ENCODE measurements at places on chromosomes 12 and 14. TPM values are rescaled to one million over a fixed set of nuclear protein-coding genes. Genes with fewer than 3 reads are reported as not detected.

- DNase-seq: no peak
Observed at GRCh38 chr14:76950055-76951020, 78.2 kb downstream of the IRF2BPL start.

The ERG28 gene
- 17.9 TPM for total RNA-seq

The RNASE7 gene
- total RNA-seq: 0.13 TPM

DNA sequence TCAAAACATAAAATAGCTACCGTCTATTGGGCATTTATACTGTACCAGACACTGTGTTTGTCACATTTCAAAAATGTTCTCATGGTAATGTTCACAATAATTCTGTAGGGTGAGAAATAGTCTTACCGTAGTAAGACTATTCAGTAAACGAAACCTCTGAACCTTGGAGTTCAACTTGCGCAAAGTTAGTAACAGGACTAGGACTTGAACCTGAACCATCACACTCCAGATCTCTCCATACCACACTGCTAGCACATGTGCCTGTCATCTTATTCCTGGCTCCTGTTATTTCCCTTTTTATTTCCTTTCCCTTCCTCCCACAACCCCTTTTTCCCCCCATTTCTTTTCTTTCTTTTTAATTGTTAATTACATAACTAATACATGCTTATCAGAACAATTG is 65.4 kb downstream of the PLEKHA5 start:
- DNase-seq: no peak

- DNase-seq: no peak
Observed at GRCh38 chr12:93128332-93128707, 199.2 kb upstream of the EEA1 start.

- no peak for DNase-seq
Observed at GRCh38 chr14:79467835-79468234, 743.5 kb downstream of the DIO2 start.

The KRT6C gene
- not detected for total RNA-seq

DNA sequence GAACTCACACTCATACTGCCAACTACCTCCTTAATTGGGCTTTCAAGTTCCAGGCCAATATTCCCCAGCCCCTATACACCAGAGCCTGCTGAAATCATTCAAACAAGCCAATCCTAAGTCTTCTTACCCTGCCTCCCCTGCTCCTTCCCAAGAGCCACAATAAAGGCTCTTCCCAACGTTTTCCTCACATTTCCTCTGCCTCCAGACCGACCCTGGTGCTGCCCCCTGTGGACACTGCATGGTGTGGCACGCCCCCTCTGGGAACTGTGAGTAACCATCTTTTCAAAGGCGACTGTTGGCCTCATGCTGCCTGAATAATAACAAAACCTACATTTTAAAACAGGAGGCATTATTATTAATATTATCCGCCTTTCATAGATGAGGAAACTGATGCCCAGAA is 111.6 kb upstream of the NOS1 start:
- DNase-seq: no peak

GRCh38 chr12:9134981-9135628 is 19.4 kb upstream of the A2M start:
- peak; percentile 63 for DNase-seq

- no peak for DNase-seq
Observed at GRCh38 chr14:90605430-90605829, 208.6 kb downstream of the CALM1 start.

GRCh38 chr12:68176257-68176656 is 16.7 kb upstream of the IFNG start:
- no peak for DNase-seq

The FOXG1 gene
- total RNA-seq: not detected

DNA sequence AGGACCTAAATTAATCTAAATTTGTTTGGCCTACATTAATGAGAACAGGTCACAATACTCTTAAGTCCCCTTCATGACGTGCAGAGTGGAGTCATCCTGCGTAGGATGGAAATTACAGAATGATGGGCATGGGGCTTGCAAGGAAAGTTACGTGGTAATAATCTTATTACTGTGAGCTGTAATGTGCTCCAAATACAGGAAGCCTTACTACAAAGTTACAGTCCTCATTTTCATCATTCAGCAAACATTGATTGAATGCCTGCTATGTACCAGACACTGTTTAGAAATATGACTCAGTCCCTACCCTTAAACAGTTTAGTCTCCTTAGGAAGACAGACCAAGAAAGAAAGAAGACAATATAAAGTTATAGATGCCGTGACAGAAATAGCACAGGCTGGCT is 9.4 kb downstream of the HIGD1C start:
- DNase-seq: no peak

DNA sequence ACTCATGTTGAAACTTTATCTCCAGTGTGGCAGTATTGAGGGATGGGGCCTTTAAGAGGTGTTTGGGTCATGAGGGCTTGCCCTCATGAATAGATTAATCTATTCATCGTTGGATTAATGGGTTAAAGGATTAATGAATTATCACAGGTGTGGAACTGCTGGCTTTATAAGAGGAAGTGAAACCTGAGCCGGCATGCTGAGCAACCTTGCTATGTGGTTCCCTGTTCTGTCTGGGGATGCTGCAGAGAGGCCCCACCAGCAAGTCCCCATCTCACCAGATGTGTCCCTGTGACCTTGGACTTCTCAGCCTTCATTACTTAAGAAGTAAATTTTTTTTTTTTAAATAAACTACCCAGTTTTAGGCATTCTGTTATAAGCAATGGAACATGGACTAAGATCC is 109.6 kb downstream of the DYRK2 start:
- no peak for DNase-seq

GRCh38 chr12:14365294-14366208 is at the start of gene ATF7IP:
Gene ATF7IP, plus strand, starts transcription at chr12:14365682. Its CDS starts 58,234 bp downstream, at chr12:14423916.
- peak; percentile 96 for DNase-seq

- peak; percentile 85 for DNase-seq
Observed at GRCh38 chr14:58239244-58240195, 5.1 kb upstream of the PSMA3 start.

GRCh38 chr12:56160193-56160763 is 2.1 kb downstream of the MYL6 start:
- no peak for DNase-seq

DNA sequence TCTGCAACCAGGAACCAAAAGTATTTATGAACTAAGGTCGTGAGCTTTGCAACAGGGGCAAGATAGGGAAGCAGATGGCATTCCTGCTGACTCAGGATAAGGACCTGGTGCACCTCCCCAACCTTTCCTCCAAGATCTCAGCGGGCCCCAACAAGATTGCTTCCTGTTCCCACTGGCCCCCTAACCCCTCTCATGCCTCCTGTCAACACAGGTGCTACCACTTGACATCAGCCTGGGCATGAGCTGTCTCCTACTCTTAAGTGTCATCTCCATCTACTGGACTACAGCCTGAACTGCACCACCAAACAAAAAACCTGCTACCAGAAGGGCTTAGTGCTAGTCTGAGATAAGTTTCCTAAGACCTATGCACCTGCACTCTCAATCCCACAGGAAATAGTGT is 32.7 kb downstream of the MED6 start:
- DNase-seq: no peak

GRCh38 chr12:49636979-49637755 is 13.8 kb downstream of the PRPF40B start:
- no peak for DNase-seq

The KCNH3 gene
- total RNA-seq: 0.13 TPM

DNA sequence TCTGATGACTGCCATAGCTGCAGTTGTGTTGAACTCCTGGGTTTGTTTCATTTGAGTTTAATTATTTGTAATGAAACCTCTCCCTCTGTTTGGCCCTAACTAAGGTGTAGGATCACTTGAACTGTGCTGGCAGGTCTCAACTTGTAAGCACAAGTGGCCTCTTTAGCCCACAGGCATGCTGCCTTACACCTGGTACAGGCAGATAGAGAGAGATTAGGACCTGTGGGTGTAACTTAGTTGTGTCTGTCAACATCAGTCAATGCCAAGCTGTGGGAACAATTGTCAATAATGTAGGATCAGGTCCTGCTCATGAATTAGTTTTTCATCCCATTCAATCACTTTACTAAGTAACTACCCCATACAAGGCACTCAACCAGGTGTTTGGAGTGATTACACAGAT is 263.0 kb upstream of the G2E3 start:
- DNase-seq: no peak

GRCh38 chr12:47107926-47108325 is 28.2 kb upstream of the AMIGO2 start:
- DNase-seq: no peak

- DNase-seq: no peak
Observed at GRCh38 chr12:75724928-75725312, 213.5 kb upstream of the KRR1 start.

DNA sequence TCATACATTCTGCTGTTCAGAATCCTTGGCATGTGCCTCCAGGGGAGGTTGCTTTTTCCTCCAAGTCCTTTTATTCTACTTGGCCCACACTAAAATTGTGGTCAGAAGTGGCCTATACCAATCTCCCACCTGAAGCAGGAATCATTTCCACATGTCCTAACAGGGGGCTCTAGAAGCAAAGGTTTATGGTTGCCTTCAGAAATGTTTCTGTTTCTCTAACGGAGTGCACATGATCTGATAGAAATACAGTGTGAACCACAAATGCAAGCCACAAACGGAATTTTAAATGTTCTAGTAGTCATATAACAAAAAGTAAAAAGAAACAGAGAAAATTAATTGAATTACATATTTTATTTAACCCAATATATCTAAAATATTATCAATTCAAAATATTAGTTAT is 4.0 kb downstream of the PTGER2 start:
- DNase-seq: no peak
